Hair follicular keratinocyte (primary cell): ENCODE measurements at places on chromosomes 1 and 21. TPM values are rescaled to one million over a fixed set of nuclear protein-coding genes. Genes with fewer than 3 reads are reported as not detected.

The HCRTR1 gene
- total RNA-seq, result not detected in 2 replicates

The PGBD5 gene
- total RNA-seq, result 0.11 TPM in 1 of 2 replicates, not detected in the other

The CFHR2 gene
- total RNA-seq, result not detected in 2 replicates

The LCE5A gene
- not detected in 2 replicates for total RNA-seq

The URB2 gene
- total RNA-seq, result 7.6 and 13.5 TPM in 2 replicates

The OR10J1 gene
- not detected in 2 replicates for total RNA-seq

The LCE1B gene
- 0.11 TPM in 1 of 2 replicates, not detected in the other for total RNA-seq

The LCE1D gene
- not detected in 2 replicates for total RNA-seq

The TCHH gene
- total RNA-seq, result 0.04 TPM in 1 of 2 replicates, not detected in the other

The TGFB2 gene
- 5.5 and 7.9 TPM in 2 replicates for total RNA-seq

The TFF1 gene
- not detected in 2 replicates for total RNA-seq

The F13B gene
- total RNA-seq, result not detected in 2 replicates

The TMEM200B gene
- total RNA-seq, result 5.9 and 6.6 TPM in 2 replicates

The MXRA8 gene
- 0.39 and 2.0 TPM in 2 replicates for total RNA-seq

The GBP1 gene
- 3.1 and 7.7 TPM in 2 replicates for total RNA-seq

The KIF17 gene
- total RNA-seq, result 0.94 and 4.1 TPM in 2 replicates

The FCRL4 gene
- not detected in 2 replicates for total RNA-seq

The LENEP gene
- not detected in 2 replicates for total RNA-seq

The PRAMEF12 gene
- not detected in 2 replicates for total RNA-seq

The AMPD1 gene
- total RNA-seq, result not detected in 2 replicates

The ANGPTL1 gene
- total RNA-seq, result not detected in 2 replicates

The LIN28A gene
- total RNA-seq, result not detected in 2 replicates

The TP73 gene
- 0.55 and 2.1 TPM in 2 replicates for total RNA-seq

The HES3 gene
- total RNA-seq, result not detected in 2 replicates

The KCNC4 gene
- 4.4 and 5.3 TPM in 2 replicates for total RNA-seq

The APOBEC4 gene
- total RNA-seq, result not detected in 2 replicates

The G0S2 gene
- total RNA-seq, result 219 and 961 TPM in 2 replicates

The NIBAN1 gene
- total RNA-seq, result 17.0 and 29.3 TPM in 2 replicates

The RYR2 gene
- total RNA-seq, result not detected in 2 replicates

The MATN1 gene
- not detected in 2 replicates for total RNA-seq

The REN gene
- not detected in 2 replicates for total RNA-seq

The FCGR3B gene
- not detected in 2 replicates for total RNA-seq

The DFFA gene
- total RNA-seq, result 34.0 and 47.2 TPM in 2 replicates

The TMEM269 gene
- not detected in 2 replicates for total RNA-seq

The TMEM82 gene
- not detected in 2 replicates for total RNA-seq

The GBP4 gene
- under 0.01 and 0.04 TPM in 2 replicates for total RNA-seq

The CSF3R gene
- total RNA-seq, result not detected in 2 replicates
